ENCODE measurements at places on chromosomes 6 and 20.

- no peak for DNase-seq
These were observed 52.8 kb downstream of the ZMYND8 start for GRCh38 chr20:47303736-47304135.

GRCh38 chr20:25397096-25397495 is 6.5 kb upstream of the ABHD12 start:
- DNase-seq: no peak

- no peak for DNase-seq
These were observed 29.8 kb downstream of the SYNJ2 start for GRCh38 chr6:158011478-158011920.

- no peak for DNase-seq
These were observed 406.5 kb upstream of the CHD6 start for GRCh38 chr20:42024653-42025052.

GRCh38 chr6:52423448-52423847 is 3.3 kb downstream of the EFHC1 start:
- DNase-seq: no peak

Data from CD8-positive, alpha-beta T cell (primary cell).